NCI-H1930 (cell line): ENCODE measurements at places on chromosomes 11 and 22.

DNA sequence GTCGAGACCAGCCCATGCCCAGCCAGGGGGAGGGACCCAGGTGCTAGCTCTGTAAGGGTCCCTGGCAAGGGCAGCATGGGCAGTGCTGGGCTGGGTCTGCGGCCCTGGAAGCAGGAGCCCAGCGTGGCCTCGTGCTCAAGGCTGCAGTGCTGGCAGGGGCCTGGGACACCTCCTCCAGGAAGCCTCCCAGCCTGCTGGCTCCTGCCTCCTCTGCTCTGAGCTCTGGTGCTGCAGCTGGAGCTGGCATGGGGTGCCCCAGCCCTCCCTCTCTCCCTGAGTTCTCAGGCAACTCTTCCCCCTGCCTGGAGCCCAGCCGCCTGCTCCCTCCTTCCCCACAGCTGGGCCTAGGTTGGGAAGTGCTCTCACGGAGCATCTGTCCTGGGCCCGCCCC is 6.8 kb downstream of the INS start:
- DNase-seq, result no peak

DNA sequence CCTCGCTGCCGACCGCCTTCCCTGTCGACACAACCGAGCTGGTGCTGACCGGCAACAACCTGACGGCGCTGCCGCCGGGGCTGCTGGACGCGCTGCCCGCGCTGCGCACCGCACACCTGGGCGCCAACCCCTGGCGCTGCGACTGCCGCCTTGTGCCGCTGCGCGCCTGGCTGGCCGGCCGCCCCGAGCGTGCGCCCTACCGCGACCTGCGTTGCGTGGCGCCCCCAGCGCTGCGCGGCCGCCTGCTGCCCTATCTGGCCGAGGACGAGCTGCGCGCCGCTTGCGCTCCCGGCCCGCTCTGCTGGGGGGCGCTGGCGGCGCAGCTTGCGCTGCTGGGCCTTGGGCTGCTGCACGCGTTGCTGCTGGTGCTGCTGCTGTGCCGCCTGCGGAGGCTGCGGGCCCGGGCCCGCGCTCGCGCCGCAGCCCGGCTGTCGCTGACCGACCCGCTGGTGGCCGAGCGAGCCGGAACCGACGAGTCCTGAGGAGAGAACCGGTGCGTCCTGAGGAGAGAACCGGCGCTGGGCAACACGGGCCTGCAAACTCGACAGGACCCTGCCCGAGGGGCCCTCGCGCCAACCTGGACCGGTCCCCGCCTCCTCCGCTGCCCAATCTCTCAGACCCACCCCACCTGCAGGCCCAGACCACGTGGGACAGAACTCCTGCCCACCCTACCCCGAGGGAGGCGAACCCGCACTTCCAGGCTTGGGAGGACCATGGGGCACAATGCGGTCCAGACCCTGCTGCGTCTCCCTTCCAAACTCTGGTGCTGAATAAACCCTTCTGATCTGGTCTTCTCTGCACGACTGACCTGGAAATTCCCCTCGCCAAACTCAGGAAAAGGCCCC is 866 bp downstream of the GP1BB start:
- DNase-seq, result peak; percentile 66

GRCh38 chr11:6482441-6482840 is 1.1 kb downstream of the TIMM10B start:
- no peak for DNase-seq

DNA sequence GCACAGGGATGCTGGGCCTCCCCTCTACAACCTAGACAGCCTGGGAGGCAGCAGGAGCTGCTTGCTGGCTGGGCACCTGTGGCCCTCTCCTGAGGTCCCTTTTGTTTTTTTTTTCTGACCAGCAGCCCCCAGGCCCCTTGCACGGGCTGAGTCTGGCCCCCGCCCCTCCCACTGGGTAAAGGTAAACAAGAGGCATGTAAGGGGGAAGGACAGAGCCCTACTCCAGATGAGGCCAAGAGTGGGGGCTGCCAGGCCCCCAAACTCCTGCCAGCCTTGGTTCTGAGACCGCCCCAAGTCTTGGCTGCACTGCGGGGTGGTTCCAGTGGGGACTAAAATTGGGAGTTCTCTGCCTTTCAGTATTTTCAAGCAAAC is 9.2 kb downstream of the PLXNB2 start:
- no peak for DNase-seq

DNA sequence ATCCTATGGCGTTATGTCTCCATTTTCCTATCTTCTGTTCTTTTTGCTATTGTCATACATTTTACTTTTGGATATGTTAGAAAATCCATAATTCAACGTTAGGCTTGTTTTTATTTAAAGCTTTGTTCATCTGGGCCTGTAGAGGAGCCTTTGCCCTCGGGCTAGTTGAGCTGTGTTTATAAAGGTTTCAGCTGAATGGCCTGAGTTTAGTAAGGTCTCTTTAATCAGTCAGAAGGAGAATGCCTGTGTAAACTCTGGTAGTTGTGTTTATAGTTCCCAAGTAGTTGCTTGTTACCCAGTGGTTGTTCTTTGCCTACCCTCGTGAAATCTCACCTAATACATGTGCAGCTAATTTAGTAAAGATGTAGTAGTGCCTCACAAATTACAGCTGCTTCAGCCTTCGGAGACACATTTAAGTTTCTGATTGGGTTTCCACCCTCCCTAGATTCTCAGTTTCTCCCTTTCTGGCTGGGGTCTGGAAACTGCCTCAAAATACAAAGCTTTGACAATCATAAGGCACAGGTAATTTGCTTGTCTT is 33.1 kb downstream of the MTMR3 start:
- peak; percentile 55 for DNase-seq

DNA sequence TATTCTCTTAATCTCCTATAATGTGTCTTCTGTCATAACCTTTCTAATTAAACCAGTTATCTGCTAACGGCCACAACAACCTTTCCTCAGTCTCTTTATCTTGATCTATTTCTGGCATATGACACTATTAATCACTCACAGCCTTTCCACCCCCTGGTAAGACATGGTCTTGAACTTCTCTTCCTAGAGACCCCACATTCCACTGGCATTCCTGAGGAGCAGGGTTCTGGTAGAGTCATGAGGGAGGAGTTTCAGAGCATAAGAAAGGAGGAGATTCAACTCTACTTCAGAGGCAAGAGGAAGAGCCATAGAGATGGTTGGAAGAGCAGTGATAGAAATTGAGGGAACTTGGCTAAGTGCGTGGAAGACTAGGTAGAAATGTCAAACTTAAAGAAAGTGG is 325.6 kb downstream of the BLID start:
- no peak for DNase-seq

- DNase-seq, result no peak
Measured at GRCh38 chr11:2091112-2091746, 48.0 kb downstream of the IGF2 start.

DNA sequence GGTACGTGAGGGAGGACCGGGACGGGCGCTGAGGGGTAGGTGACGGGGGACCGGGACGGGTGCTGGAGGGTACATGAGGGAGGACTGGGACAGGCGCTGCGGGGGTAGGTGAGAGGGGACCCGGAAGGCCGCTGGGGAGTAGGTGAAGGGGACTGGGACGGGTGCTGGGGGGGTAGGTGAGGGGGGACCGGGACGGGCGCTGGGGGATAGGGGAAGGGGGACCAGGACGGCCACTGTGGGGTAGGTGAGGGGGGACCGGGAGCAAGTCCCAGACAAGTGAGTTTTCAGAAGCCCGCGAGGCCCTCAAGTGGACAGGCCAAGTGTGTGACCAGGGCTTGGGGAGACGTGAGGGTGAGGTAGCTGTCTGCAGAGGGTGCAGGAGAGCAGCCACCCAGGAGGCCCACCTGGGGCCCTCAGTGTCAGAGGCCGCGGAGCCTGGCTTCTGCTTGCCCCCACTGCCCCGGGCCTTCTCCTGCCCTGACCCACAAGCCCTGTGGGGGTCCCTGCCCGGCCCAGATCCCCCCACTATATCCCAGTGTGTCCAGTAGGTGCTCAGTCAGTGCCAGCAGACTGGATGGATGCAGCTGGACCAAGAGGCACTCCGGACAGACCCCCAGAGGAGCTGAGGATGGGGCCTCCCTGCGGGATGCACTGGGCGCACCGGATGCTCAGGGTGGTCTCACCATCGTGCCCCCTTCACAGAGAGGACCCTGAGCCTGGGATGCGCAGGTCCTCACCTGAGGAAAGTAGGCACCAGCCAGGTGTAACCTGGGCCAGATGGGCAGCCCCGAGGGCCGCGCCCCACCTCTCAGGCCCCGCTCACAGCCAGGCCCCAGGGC is 44.2 kb upstream of the TH start:
- no peak for DNase-seq
